Activated T-cell treated with anti-CD3 and anti-CD28 coated beads for 1 hour (primary cell): ENCODE measurements at places on chromosomes 2 and 18.

DNA sequence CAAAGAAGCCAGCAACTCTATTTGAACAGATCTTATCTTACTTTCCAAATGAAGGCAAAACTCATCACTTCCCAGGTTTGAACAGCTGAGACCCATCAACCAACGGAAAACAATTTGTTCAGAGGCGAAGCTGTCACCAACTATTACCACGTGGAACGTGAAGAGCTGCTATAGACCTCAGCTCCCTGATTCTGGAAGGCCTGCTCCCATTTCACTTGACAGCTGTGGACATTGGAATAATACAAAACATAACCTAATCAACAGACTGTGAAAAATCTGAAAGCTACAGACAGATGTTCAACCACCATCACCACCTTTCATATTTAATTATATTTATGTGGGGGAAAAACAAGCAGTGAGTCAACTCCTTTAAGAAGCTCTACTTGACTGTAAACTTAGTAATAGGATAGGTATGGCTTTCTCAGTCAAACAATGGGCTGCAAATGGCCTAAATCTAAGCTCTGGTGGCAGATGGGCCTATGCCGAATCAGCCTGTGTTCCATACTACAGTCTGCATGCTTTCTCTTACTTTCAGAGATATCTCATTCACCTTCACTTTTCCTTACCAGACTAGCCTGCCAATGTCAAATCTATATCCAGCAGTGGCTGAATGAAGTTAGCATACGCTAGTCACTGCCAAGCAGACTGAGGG lies 896.4 kb downstream of the TDRD15 start:
- no peak for DNase-seq

- DNase-seq = no peak
These were observed 291.1 kb downstream of the ARHGAP15 start for GRCh38 chr2:143420313-143420712.

DNA sequence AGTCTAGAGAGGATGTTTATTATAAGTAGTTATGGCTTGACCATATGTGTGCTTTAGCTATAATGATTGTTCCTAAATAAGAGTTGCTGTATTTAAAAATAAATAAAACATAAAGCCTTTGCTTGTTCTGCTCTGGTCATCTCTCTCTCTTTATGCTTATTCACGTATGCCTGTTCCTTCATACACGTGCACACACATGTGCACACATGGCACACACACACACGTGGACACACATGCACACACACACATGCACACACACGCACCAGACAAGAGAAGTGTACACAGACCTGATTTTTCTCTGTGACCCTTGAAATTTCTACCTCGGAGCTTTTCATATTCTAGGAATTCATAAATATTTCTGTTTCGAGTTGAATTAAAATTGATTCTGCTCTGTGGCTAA lies 658.2 kb upstream of the SALL3 start:
- no peak for DNase-seq

- DNase-seq = no peak
These were observed 134.3 kb downstream of the RDH14 start for GRCh38 chr2:18426174-18426573.

- DNase-seq = no peak
These were observed 1355.1 kb upstream of the SLC39A10 start for GRCh38 chr2:194301946-194302345.

DNA sequence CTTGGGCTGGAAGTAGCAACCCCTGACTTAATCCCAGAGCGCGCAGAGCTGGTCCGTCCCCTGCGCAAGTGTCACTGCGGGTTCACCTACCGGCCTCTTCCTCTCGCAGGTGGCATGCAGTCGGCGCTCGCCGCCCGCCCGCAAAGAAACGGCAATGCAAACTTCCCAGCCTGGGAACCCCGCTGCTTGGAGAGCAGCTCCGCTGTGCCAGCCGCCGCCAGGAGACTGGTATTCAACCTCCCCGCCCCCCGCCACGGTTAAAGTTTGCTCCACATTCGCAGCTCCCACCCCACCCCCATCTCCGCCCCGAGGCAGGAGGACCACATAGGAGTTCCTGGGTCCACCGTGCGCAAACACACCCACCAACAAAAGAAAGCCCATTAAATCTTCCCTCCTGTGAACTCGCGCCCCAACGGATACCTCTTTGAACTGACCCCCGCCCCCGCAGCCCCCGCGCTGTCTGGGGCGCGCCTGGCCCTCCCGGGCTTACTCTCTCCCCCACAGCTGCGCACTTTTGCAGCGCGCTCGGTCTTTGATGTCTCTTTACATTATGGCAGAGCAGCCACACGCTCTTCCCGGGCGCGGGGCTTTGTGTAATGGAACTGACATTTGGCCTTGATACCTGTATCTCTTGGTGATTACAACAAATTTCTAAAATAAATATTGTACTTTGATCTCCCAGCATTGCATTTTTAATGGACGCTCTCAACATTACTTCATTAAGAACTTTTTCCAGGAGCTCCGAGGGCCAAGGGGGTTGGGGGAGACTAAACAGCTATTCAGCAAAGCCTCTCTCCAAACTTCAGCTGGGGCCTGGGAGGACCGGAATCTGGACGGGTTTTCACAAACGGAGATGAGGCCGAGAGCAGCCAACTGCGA lies 3.1 kb upstream of the SP5 start:
- no peak for DNase-seq

- no peak for DNase-seq
These were observed 257.5 kb upstream of the REG3G start for GRCh38 chr2:78768016-78768415.
